Hematopoietic multipotent progenitor cell treated with erythropoietin and hydrocortisone succinate and interleukin-3 and kit ligand, for 17 days (in vitro differentiated cells): ENCODE measurements at places on chromosomes 7 and 10.

GRCh38 chr7:4805110-4805983 lies 29.9 kb downstream of the AP5Z1 start:
- DNase-seq: no peak

- no peak for DNase-seq
Observed at GRCh38 chr7:120052884-120053382, 220.0 kb upstream of the KCND2 start.

GRCh38 chr10:624312-624604 lies 65.2 kb downstream of the DIP2C start:
- DNase-seq: no peak

GRCh38 chr10:76040107-76040829 lies 608.8 kb downstream of the LRMDA start:
- DNase-seq: no peak

DNA sequence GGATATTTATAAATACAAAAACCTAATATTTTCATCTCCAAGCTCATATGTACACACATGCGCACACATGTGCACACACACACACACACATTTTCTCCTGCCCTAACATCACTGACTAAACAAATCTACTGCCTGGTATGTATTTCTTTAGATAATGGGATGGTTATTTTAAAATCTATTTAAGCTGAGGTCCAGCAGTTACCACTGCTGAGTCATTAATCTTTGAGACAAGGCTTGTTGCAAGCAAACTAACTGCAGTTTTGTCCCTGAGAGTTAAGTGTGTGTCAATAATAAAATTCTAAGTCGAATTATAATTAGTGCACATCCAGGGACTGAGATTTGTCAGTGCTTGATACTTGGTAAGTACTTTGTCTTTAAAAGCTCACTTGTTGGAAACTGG lies 135.1 kb downstream of the VPS50 start:
- no peak for DNase-seq
